ENCODE measurements at places on chromosomes 5 and 9.
A peak's percentile ranks its signal among the peaks of the same experiment; 100 is the strongest.

GRCh38 chr9:35882996-35883395, 12.8 kb upstream of the OR13J1 start:
- no peak for DNase-seq

DNA sequence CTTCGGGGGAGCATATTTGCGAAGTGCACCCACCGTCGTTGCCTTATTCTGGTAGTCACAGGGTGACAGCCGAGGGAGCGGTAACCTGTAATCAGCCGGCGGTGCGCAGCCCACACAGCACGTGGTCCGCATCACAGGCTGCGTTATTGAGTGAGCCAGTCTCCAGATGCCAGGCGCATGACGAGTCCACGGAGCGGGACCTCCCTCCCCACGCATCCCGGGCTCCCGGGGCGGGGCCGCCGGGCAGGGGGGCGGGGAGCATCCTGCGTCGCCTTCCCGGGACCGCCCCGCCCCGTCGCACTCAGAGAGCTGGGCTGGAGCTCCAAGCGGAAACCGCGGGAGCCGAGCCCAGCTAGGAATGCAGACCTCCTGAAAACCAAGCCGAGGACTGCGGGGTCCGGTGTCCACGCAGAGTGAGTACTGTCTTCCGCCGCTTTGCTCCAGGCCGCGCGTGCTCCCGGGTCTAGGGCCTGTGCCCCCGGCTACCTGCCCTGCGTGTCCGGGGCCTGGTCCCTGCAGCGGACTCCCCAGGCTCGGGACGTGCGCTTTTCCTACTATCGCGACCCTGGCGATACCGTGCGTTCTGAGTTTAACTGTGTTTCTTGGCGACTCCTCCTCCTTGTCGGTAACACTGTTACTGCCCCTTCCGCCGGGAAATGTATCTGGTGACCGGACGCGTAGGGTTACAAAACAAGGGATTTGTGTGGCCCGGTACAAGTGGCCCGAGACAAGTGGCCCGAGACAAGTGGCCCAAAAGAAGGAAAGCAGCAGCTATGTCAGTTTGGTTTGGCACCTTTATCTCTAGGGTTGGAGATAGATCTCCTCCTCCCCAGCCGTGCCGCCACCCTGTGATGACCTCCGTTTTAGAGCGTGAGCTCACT, 40.6 kb downstream of the CAST start:
- peak; percentile 38 for DNase-seq

GRCh38 chr5:139763280-139763929, 32.2 kb upstream of the PSD2 start:
- DNase-seq = no peak

DNA sequence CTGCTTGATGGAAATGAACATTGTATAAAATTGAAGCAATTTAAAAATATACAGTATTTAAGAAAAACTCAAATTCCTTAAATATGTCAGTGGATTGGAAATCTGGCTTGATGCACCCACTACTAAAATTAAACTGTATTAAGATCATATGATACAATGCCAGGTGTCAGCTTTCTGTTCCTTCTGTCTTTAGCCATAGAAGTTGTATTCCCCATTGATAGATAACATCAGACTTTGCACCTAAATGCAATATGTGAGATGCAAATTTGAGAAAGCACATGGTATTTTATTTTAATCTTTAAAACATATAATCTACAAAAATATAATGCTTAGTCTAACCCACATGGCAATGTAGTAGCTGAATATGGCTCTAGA, 697.4 kb upstream of the WWC1 start:
- DNase-seq = no peak

DNA sequence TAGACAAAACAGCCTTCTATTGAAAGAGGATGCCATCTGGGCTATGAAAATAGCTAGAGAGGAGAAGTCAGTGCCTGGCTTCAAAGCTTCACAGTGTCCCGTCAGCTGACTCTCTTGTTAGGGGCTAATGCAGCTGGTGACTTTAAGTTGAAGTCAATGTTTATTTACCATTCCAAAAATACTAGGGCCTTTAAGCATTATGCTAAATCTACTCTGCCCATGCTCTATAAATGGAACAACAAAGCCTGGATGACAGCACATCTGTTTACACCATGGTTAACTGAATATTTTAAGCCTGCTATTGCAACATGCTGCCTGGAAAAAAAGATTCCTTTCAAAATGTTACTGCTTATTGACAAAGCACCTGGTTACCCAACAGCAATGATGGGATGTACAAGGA, 309.1 kb downstream of the NTRK2 start:
- DNase-seq = no peak

- DNase-seq = no peak
Observed at GRCh38 chr5:87924436-87924835, 344.2 kb downstream of the TMEM161B start.

GRCh38 chr5:14580398-14581034, 1.1 kb upstream of the OTULINL start:
- no peak for DNase-seq

GRCh38 chr5:38442247-38442573, 114.2 kb downstream of the LIFR start:
- DNase-seq = no peak

DNA sequence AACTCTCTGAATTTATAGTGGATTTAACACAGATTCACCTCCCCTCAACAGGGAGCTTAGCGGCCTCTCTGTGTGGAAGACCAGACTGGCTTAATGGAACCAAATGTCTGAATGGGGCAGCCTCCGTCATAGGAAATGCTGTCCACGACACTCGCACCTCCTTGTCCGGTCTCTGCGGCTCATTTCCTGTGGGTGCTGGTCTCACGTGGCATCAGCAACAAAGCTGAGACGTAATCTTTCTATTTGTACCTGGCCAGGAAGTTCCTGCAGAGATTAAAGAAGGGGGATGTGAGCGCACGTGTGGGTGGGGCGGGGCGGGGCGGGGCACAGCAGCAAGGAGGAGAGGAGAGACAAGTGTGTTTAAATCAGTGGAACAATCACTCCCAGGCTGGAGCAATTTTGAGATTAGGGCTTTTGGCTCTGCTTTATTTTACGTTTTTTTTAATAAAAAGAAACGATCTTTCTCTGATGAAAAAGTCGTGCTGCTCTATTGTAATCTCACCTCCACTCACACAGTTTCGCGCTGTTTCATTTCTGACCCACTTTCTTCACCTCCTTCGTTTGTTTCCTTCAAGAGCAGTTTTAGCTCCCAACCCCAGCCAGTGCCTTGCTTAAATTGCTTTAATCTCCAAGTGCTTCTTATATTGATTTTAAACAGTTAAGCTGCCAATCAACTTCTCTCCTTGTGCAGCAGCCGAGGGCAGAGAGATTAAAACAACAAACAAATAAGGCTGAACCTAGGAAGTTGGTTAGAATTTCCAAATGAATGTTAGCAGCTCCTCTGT, 132.2 kb upstream of the ASTN2 start:
- DNase-seq = no peak

GRCh38 chr9:136944212-136944518, 373 bp downstream of the FBXW5 start:
- peak; percentile 65 for DNase-seq

DNA sequence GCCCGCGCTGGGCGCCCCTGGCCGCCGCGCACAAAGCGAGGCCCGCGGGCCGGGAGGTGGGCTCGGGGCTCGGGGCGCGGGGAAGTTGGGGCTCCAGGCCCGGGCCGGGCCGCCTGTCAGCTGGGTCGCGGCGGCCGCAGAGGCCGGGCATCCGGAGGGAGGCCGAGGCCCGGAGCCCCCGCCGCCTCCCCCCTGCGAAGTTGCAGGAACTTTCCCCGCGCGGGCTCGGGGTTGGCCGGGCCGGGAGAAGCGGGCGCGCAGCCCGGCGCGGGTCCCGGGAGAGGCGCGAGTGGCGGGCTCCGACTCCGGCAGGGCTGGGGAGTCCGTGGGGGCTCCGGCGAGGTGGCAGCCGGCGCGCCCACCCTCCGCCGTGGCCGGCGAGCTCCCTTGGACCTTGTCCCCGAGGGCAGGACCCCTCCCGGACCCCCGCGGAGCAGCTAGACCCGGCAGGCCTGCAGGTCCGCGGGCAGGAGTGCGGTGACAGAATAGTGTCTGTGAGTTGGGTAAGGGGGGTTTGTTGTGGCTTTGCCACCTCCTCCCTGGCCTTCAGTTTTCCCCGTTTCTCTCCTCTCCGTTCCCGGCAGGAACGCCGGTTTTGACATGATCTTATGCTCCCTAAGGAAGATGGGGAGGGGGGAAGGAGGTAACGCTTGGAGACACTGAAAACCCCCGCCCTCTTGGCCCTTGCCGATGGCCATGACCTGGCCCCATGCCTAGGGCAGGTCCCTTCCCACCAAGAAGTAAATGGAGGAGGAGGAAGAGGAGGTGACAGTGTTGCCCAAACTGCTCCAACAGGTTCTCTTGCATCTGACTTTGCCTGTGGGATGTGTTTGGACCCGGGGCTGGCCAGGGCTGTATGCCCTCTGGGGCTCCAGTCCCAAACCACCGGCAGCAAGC, 942 bp downstream of the PHF2 start:
- DNase-seq = peak; percentile 11
